Hematopoietic multipotent progenitor cell treated with erythropoietin and hydrocortisone succinate and interleukin-3 and kit ligand, for 17 days (in vitro differentiated cells): ENCODE measurements at places on chromosomes 2 and 18.

DNA sequence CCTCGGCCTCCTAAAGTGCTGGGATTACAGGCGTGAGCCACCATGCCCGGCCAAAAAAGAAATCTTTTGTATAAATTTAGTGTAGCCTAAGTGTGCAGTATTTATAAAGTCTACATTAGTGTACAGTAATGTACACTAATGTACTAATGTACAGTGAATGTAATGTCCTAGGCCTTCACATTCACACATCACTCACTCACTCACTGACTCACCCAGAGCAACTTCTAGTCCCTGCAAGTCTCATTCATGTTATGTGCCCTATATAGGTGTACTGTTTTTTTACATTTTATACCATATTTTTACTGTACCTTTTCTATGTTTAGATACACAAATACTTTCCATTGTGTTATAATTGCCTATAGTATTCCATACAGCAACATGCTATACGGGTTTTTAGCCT lies 254.9 kb downstream of the MYO3B start:
- DNase-seq, result no peak

DNA sequence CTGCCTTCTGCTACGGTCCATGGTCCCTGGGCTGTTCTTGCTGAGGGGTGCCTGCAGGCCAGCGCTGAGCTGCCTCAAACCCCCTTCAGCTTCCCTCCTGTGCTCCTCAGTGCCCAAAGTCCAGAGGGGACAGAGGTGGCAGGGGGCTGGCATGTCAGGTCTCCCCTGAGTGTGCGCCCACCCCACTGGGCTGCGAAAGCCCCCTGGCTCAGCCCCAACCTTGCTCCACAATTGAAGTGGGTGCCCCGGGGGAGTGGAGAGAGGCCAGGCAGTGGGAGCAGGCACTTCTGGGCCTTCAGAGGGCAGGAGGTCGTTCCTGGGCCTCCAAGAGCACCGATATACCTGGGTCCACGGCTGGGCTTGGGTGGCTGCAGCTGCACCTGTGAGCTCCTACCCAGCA lies 548.7 kb upstream of the FAM98A start:
- DNase-seq, result no peak

GRCh38 chr18:13553449-13553848 lies 172.9 kb downstream of the FAM210A start:
- no peak for DNase-seq

DNA sequence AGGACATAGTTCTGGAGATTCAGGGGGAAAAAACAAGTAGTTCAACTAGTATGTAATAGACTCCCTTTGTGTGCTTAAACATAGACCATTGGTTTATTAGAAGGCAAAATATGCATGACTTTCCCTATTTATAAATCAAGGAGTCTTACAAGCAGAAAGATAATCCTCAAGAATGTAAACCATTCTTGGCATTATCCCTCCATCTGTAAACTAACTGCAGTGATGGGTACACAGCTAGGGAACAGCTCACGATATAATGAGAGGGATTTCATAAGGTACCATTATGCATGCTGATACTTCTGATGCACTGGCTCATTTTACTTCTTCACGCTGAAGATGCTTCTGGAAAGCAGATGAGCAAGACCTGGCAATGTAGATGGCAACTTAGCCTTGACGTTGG lies 878 bp downstream of the FBXO15 start:
- DNase-seq, result no peak
